ENCODE measurements at places on chromosomes 2 and 18.

DNA sequence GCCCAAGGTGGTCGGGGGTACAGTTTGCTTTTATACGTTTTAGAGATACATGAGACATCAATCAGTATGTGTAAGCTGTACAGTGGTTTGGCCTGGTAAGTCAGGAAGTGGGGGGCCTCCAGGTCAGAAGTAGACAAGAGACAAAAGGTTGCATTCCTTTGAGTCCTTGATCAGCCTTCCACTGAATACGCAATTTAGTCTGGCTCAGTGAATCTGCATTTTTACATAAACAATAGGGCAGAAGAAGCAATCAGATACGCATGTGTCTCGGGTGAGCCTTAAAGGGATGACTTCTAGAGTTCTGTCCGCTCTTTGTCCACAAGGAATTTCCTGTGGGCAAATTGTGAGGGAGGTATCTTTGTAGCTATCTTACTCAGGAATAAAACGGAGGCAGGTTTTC lies 87.2 kb downstream of the SOWAHC start:
- no peak for DNase-seq

DNA sequence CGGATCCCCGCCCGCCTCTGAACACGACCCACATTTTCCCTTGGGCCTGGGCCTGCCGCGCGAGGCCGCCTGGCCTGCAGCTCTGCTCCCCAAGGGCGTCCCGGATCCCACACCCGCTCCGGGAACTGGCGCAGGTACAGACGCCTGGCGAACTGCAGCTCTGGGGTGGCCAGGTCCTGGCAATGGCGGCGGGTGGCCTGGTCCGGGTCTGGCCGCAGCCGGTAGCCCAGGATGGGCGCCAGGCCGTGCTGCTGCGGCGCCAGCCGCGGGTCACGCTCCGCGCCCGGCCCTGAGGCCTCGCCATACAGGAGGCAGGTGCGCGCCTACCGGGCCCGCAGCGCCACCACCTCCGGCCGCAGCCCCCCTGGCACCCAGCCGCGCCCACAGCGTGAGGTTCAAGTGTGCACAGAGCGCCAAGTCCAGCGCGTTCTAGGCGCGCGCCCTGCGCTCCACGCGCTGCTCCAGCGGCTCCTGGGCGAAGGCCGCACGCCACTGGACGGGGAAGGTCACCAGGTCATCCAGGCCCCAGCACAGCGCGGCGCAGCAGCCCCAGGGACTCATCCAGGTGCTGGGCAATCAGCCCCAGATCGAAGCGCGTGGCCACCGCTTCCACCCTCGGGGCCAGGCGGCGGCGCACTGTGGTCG lies 9.5 kb downstream of the AQP12A start:
- DNase-seq, result no peak

GRCh38 chr2:211473116-211473515 lies 916.7 kb downstream of the CPS1 start:
- no peak for DNase-seq

DNA sequence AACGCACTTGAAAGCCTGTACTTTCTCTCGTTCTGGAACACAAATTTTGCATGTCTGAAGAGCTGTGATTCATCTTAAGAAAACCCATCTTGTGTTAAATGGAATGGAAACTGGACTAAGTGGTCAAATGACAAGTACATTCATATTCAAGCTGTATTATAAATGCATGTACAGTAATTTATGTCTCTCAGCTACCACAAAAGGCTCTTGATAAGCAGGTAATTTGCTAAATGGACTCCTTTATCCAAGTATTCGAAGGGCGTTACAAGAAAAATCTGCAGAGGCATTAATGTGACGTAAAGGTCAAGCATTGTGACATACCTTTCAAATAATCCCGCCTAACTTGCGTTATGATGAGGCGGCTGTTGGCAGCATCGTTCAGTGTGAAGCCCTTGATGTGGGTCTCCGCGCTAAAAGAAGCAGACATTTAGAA lies 66.6 kb downstream of the ABCG8 start:
- no peak for DNase-seq

Data from caudate nucleus (tissue), 63 donors.